ENCODE measurements at places on chromosomes 16 and 17. TPM values are rescaled to one million over a fixed set of nuclear protein-coding genes. Genes with fewer than 3 reads are reported as not detected.

Gene SNAI3
- 2.2 TPM for total RNA-seq

Gene PLEKHH3
- 13.4 TPM for total RNA-seq

Gene NUDT7
- 11.0 TPM for total RNA-seq

DNA sequence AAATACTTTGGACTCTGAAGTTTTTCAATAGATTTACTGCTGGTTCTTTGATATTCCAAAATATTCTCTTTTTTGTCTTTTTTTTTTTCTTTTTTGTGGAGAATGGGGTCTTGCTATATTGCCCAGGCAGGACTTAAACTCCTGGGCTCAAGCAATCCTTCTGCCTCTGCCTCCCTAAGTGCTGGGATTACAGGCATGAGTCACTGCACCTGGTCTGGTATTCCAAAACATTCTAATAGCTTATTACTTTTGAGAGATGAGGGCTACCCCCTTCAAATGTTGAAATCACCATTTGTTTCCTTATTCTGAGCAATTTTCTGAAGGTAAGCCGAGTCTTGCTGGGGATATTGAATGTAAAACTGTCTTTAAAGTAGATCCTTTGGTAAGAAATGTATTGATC, 55.0 kb upstream of the TEX2 start:
- DNase-seq, result no peak
